ENCODE measurements at places on chromosomes 4 and X.

- no peak for DNase-seq
Observed at GRCh38 chrX:41895826-41896225, 27.5 kb downstream of the CASK start.

DNA sequence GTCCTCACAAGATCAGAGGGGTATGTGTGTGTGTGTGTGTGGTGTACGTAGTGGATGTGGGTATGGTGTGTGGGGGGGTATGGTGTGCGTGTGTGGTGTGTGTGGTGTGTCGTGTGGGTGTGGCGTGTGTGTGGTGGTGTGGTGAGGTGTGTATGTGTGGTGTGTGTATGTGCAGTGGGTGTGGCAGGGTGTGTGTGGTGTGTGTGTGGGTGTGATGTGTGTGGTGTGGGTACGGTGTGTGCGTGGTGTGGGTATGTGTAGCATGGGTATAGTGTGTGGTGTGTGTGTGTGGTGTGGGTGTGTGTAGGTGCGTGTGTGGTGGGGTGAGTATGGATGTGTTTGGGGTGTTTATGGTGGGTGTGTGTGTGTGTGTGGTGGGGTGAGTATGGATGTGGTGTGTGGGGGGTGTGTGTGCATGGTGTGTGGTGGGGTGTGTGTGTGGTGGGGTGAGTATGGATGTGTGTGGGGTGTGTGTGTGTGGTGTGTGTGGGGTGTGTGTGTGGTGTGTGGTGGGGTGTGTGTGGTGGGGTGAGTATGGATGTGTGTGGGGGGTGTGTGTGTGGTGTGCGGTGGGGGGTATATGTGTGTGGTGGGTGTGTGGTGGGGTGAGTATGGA is 182.0 kb downstream of the PALLD start:
- DNase-seq, result no peak

DNA sequence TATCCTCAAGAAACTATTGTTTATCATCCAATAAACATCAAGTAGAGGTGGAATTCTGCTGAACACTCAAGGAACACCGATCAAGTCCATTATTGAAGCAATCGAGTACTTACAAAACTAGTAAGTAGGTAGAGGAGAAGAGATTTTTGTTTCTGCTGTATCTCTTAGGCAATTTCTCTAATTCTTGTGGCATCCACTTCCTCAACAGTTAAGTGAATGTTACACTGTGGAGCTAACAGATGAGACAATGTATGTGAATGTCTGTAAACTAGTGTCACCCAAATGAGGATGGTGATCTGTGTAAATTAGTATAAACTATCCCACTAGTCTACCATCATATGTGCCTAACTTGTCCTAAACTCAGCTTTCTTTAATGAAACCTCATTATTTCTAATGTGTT is 261.6 kb downstream of the ARHGAP24 start:
- no peak for DNase-seq

DNA sequence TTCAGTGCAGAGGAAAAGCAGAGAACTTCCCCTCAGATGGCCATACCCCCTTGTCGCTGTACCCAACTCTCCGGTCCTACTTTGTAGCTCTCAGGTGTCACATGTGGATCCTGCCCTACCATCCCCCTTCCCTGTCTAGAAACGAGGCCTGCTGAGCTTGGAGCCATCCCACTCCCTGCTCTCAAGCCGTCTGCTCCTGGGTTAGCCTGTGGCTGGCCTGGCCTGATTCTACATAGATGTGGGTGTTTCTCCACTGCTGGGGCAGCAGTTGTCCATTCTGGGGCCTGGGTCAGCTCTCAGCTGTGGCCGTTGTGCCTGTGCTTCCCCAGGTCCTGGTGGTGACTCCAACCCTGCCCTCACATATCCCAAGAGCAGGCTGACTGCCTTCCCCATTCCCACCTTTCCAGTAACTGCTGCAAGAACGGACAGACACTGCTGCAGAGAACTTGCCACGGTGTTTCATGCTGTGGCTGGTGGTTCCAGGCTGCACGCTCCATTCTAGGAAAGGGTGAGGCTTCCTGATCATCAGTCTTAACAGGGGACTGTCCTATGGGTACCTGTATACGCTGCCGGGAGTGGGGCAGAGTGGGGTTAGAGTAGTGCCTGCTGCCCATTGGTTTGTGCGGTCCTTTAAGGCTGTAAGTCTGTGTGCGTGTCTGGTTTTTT is 3.6 kb downstream of the IL9R start:
- no peak for DNase-seq

DNA sequence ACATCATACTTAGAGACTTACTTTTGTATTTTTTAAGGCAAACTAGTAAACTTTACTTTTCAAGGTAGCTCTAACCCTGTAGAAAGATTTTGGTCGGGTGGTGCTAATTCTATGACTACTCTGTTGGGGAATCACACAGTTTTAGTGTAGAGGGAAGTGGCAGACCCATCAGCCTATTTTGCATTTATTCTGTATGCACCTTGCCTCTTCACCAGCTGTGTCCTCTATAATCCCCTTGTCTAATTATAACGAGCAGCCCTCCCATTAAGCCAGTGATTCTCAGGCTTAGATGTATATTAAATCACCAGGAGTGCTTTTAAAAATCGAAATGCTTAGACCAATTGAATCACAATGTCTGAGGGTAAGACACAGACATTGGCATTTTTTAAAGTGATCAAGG is 78.1 kb downstream of the GALNT7 start:
- DNase-seq, result no peak

- DNase-seq, result no peak
Observed at GRCh38 chr4:177311589-177311988, 1.9 kb downstream of the NEIL3 start.

DNA sequence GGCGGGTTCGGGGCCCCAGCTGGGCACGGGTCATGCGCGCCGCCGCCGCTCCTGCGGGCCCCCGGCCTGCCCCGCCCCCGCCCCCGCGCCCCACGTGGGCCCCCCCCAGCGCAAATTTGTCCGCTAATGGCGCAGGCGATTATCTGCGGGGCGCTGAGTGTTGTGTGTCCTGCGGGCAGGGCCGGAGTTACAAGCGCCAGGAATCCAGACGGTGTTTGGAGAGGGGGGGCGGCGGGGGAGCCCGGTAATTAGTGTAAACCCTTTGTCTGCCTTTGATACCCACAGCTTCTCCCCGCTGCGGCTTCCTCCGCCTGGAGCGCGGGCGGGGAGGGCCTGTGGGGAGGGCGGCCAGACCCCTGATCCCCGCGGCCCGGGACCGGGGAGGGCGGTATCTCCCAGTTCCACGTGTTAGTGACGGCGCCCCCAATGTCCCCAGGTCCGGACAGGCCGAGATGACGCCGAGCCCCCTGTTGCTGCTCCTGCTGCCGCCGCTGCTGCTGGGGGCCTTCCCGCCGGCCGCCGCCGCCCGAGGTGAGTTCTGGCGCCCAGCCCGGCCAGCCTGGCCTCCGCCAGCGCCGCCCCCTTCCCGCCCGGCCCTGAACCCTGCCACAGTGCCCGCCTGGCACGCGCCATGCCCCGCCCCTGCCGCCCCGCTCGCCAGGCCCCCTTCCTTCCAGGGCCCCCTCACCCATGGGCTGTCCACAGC is 761 bp downstream of the FGFRL1 start:
- no peak for DNase-seq

GRCh38 chr4:107011312-107011711 is 24.8 kb downstream of the DKK2 start:
- no peak for DNase-seq

- DNase-seq, result no peak
Observed at GRCh38 chrX:15751155-15751819, 13.2 kb downstream of the CA5B start.

- DNase-seq, result no peak
Observed at GRCh38 chrX:88425739-88426138, 321.3 kb upstream of the CPXCR1 start.

- no peak for DNase-seq
Observed at GRCh38 chr4:73730292-73730691, 10.1 kb upstream of the CXCL8 start.
